ENCODE measurements at places on chromosomes 5 and 9.

DNA sequence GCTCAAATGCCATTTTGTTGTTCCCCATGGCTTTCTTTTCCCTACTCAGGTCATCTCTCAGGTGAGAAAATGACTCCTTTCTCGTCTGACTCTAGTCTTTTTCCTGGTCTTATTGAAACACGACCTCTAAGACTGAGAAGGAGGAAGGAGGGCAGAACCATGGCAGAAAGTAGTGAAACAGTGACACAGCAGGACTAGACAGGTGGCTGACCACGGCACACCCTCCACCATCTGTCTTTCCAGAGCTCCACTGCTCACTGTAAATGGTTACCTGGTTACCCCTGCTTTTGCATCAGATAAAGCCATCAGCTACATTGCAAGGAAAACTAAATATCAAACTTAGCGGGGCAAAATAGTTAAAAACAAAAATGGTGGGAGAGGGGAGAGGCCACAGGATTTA, 30.9 kb downstream of the NR4A3 start:
- no peak for DNase-seq

- DNase-seq, result no peak
Observed at GRCh38 chr5:134435560-134435959, 23.9 kb upstream of the CDKN2AIPNL start.

DNA sequence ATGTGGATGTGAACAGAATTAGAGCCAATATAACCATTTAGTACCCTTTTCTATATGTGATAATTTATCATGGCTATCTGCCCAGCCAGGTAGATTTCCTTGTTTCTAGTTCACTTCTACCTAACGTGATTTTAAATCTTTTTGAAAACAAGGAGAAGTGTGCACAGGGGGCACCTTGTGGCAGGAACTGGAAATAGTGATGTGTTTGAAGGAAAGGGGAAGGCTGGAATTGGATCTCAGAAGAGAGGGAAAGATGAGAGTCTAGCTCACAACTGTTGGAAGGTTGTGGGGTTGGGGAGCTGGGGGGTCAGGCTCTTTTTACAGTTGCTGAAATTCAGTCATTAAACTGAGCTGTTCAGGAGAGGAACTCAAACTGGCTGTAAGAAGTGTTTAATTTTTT, 219.5 kb downstream of the KCTD16 start:
- DNase-seq, result no peak

DNA sequence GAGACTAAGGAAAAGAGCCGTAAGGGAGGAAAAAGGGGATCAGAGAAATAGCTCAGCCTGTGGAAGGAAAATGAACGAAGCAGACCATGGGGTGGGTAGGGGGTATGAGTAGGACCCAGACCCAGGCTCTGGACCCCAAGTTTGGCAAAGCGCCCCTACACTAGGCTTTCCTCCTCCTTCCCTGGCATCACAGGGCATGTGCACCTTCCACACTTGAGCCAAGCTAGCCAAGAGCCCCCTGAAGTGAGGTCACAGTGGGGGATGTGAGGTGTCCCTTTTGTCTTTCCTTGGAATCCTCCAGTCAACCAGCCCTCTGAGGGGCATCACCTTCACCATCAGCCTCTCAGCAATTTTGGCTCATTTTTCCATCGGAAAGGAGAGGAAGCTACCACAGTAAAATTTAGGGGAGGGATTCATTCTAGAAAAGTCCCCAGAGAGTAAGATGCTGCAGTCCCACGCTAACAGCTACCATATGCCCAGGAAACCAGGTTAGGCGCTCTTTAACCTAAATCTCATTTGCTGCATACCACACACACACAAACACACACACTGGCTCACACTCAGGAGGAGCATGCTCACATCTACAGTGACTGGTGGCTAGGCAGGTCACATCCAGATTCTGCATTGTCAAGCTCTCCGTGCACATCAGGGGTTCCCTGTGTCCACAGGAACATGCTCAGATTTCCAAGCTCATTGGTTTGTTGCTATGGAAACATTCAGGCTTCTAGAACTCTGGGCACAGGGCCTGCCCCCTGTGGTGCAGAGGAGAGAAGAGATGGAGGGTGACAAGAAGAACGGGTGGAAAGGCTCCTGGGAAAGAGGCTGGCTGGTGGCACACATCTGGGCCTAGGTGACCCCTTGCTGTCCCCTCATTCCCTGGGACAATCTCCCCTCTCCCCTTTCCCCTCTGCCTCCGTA, 9.9 kb downstream of the REEP2 start:
- DNase-seq, result no peak

- no peak for DNase-seq
Observed at GRCh38 chr9:114282104-114282485, 40.8 kb upstream of the ORM1 start.

DNA sequence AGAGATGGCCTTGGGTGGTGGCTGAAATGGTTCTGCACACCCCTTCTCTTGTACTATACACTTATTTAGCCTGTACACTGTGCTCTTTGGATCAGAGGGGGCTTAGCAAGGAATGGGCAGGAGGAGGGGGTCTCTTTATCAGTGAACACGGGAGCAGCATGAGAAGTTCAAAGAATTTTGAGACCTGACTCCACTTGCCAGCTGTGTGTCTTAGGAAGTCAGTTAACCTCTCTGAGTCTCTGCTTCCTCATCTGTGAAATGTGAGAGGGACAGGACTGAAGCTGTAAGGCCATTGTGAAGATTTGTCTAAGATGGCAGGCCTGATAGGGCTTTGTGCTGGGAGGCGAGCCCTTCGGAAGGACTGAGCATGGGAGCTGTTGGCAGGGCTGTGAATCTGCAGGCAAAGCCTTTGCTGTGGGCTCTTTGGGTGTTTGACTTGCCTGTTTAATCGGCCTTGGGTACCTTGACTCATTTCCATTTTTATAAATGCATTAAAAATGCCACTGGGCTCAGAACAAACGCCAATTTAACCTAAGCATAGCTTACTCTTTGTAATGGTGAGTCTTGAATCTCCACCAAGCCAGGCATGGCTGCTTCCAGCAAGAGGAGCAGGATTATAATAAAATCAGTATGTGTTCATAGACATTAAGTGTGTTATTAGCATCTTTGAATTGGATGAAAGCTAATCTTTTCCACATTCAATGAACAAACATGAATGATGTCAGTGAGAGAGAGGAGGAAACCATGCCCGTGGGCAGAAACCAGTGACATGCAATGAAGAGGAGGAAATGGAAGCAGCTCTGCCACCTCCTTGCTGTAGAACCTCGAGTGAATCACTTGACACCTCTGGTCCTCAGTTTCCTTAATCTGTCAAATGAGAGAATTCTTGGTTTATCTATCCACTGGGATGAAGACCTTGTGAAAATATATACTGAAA, 89.4 kb downstream of the MACROH2A1 start:
- no peak for DNase-seq

Data from activated naive CD4-positive, alpha-beta T cell treated with Interleukin-2 at 50 U/mL for 16 hours (primary cell).